Endothelial cell (in vitro differentiated cells): ENCODE measurements at places on chromosomes 1 and 21. TPM values are rescaled to one million over a fixed set of nuclear protein-coding genes. Genes with fewer than 3 reads are reported as not detected.
A peak's percentile ranks its signal among the peaks of the same experiment; 100 is the strongest.

DNA sequence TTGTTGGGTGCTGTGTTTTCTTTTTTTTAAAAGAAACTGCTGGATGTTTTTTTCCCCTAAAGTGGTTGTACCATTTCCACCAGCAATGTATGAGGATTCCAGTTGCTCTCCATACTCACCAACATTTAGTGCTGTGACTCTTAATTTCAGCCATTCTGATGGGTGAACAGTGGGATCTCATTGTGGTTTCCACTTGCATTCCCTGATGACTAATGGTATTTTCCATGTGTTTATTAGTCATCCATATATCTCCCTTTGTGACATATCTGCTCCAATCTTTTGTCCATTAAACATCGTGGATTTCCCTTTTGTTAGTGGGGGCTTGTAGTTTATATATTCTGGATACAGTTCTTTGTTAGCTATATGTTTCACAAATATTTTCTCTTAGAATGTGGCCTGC, 206.0 kb downstream of the CAMTA1 start:
- no peaks in the 10 kb centered on the region for H3K36me3 ChIP-seq
- H3K27me3 ChIP-seq: no peaks in the 10 kb centered on the region
- DNase-seq: no peak
- no peak overlapping the region for H3K4me3 ChIP-seq
- H3K4me1 ChIP-seq: no peaks in the 10 kb centered on the region

CORT gene
- total RNA-seq: 0.77 TPM

- H3K36me3 ChIP-seq: no peaks in the 10 kb centered on the region
- peaks cover 3% of the 10 kb centered on the region for H3K27me3 ChIP-seq
- DNase-seq: no peak
- peaks cover 6% of the 10 kb centered on the region for H3K4me1 ChIP-seq
- H3K4me3 ChIP-seq: no peak overlapping the region
Measured at GRCh38 chr1:232694475-232694874, 64.5 kb upstream of the SIPA1L2 start.

DNA sequence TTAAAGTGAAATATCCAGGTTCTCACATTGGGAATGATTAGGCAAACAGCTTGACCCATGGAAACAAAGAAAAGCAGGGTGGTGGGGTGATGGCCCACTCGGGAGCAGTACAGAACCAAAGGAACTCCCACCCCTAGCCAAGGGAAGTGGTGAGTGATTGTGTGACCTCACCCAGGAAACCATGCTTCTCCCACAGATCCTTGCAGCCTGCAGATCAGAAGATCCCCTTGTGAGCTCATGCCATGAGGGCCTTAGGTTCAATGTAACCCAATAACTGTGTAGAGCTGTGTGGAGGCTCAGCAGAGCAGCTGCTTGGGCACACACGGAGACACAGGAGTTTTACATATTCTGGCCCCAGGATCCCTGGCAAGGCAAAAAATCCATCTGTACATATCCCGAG, 311.8 kb upstream of the DPYD start:
- no peaks in the 10 kb centered on the region for H3K36me3 ChIP-seq
- no peaks in the 10 kb centered on the region for H3K4me1 ChIP-seq
- H3K4me3 ChIP-seq: no peak overlapping the region
- H3K27me3 ChIP-seq: peaks cover 1% of the 10 kb centered on the region

GRCh38 chr1:172383536-172383935, 36.9 kb upstream of the C1orf105 start:
- H3K36me3 ChIP-seq: peaks cover 5% of the 10 kb centered on the region
- no peak overlapping the region for H3K4me3 ChIP-seq
- peaks cover 44% of the 10 kb centered on the region for H3K4me1 ChIP-seq

FCAMR gene
- not detected for total RNA-seq

DNA sequence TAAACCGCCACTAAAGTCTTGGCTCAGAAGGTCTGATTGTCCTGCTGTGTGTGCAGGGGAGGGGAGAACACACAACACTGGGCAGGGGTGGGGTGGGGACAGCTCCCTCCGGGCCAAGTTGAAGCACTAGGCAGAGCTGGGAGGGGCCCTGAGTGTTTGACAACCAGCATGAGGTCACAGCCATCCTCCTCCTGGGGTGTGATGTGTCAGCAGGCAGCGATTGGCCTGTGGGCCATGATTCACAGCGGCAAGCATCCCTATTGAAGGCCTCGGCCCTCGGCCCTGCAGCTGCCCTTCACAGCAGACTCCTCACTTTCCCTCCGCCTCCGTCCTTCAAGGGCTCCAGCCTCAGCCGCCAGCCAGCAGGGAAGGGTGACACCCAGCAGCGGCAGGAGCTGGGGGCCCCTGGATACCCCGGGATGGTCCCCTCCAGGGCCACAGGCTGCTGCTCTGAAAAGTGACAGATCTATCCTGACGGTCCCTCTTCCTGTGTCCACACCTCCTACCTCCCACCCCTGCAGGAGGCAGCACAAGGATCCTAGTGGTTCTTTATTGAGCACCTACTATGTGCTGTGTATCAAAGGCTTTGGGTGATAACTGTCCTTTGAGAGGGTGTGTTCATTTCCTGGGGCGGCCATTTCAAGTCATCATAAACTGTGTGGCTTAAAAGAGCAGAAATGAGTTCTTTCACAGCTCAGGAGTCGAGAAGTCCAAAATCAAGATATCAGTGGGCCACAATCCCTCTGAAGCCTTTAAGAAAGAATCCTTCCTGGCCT, 66.0 kb upstream of the SLC25A33 start:
- H3K36me3 ChIP-seq: no peaks in the 10 kb centered on the region
- H3K27ac ChIP-seq: no peak overlapping the region
- peaks cover 2% of the 10 kb centered on the region for H3K27me3 ChIP-seq
- H3K4me3 ChIP-seq: no peak overlapping the region
- no peak for DNase-seq

- no peak overlapping the region for H3K4me3 ChIP-seq
- no peak overlapping the region for H3K27ac ChIP-seq
- H3K27me3 ChIP-seq: no peaks in the 10 kb centered on the region
- H3K36me3 ChIP-seq: no peaks in the 10 kb centered on the region
- no peaks in the 10 kb centered on the region for H3K4me1 ChIP-seq
Measured at GRCh38 chr1:65698590-65698989, 94.1 kb upstream of the PDE4B start.

GRCh38 chr1:248813546-248813945, 12.2 kb downstream of the SH3BP5L start:
- H3K27ac ChIP-seq: peak overlapping the region; percentile 80
- H3K4me1 ChIP-seq: peaks cover 28% of the 10 kb centered on the region
- peaks cover 17% of the 10 kb centered on the region for H3K27me3 ChIP-seq

DNALI1 gene
- 13.0 TPM for total RNA-seq

GRCh38 chr1:197178998-197179397, 32.5 kb upstream of the ASPM start:
- H3K27me3 ChIP-seq: no peaks in the 10 kb centered on the region
- H3K27ac ChIP-seq: no peak overlapping the region
- H3K36me3 ChIP-seq: peaks cover 10% of the 10 kb centered on the region
- no peak overlapping the region for H3K4me3 ChIP-seq
- DNase-seq: no peak

DNA sequence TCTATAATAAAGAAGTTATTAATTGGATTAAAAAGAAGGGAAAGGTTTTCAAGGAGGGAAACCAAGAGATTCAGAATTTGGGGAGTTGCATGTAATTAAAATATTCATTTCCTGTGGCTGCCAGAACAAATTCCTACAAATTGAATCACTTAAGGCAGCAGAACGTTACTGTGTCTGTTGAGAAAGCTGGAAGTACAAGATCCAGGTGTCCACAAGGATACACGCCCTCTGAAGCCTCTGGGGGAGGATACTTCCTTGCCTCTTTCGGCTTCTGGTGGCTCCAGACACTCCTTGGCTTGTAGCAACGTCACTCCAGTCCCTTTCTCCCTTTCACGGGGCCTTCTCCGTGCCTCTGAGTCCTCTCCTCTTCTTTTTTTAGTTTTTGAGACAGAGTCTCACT, 67.9 kb downstream of the KAZN start:
- H3K36me3 ChIP-seq: no peaks in the 10 kb centered on the region
- DNase-seq: no peak
- no peak overlapping the region for H3K27ac ChIP-seq
- peaks cover 4% of the 10 kb centered on the region for H3K27me3 ChIP-seq
- H3K4me3 ChIP-seq: no peak overlapping the region
- H3K4me1 ChIP-seq: no peaks in the 10 kb centered on the region
